ENCODE measurements at places on chromosomes 7 and 10. TPM values are rescaled to one million over a fixed set of nuclear protein-coding genes. Genes with fewer than 3 reads are reported as not detected.

The COX15 gene
- 38.3 TPM for total RNA-seq

The LIPF gene
- not detected for total RNA-seq

The PLPP4 gene
- total RNA-seq = not detected

The TMEM229A gene
- total RNA-seq = not detected

The ENO4 gene
- total RNA-seq = not detected

The C10orf90 gene
- total RNA-seq = not detected

The TDRD1 gene
- 0.09 TPM for total RNA-seq

The UTF1 gene
- total RNA-seq = not detected

The BICC1 gene
- total RNA-seq = 0.07 TPM

The PON3 gene
- 0.25 TPM for total RNA-seq

The SUN3 gene
- not detected for total RNA-seq

The GRID1 gene
- not detected for total RNA-seq

The AKR1C2 gene
- not detected for total RNA-seq

The UNC5B gene
- total RNA-seq = not detected

The ZNF138 gene
- 10.1 TPM for total RNA-seq

The INA gene
- 0.25 TPM for total RNA-seq

The HSPA14 gene
- total RNA-seq = 30.4 TPM

The ACTR3C gene
- total RNA-seq = 11.7 TPM

The CD36 gene
- not detected for total RNA-seq

The NAT16 gene
- total RNA-seq = not detected

The AKR1C8 gene
- 0.23 TPM for total RNA-seq

The AS3MT gene
- total RNA-seq = 0.36 TPM

The GPR15LG gene
- not detected for total RNA-seq

The HIPK2 gene
- total RNA-seq = 20.0 TPM

The EBLN1 gene
- not detected for total RNA-seq

The BTBD16 gene
- total RNA-seq = not detected

The BAIAP2L1 gene
- total RNA-seq = 1.1 TPM

The THNSL1 gene
- 1.6 TPM for total RNA-seq

The DYNC1I1 gene
- not detected for total RNA-seq

The NME8 gene
- total RNA-seq = not detected

The HNRNPA2B1 gene
- 849 TPM for total RNA-seq

The ZNF735 gene
- not detected for total RNA-seq

The PRR15 gene
- total RNA-seq = not detected

The DMBT1 gene
- not detected for total RNA-seq

The RALA gene
- total RNA-seq = 30.8 TPM

The OLAH gene
- 0.18 TPM for total RNA-seq

The LRRD1 gene
- total RNA-seq = not detected
